Coronary artery (tissue), 2 donors: ENCODE measurements at places on chromosomes 2 and 18.

- DNase-seq = no peak
Measured at GRCh38 chr2:141728142-141728541, 402.7 kb downstream of the LRP1B start.

DNA sequence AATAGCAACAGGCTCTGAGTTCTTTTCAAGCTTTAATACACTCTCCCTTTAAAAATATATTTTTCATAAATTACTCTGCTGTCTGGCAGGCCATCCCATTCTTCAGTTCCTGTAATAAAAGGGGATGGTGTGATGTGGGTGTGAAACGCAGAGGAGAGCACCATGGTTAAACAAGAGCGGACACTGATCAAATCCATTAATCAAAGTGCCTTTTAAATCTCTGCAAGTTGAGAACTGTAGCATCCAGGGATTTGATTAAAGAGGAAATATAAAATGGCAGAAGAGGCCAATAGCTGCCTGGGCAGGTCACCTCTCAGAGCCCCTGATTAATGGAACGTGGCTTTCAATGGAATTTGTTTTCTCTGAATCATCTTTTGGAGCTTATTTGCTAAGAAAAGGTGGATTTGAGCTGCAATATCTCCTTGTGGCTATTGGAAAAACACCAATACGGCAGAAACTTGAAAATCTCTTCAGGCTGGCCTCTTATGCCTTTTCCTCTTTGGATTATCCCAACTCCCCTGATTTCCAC lies 96.9 kb downstream of the ACTR3 start:
- DNase-seq = no peak

- no peak for DNase-seq
Measured at GRCh38 chr2:190180313-190181122, 118.0 kb upstream of the MSTN start.

GRCh38 chr2:236308855-236309668 lies 44.9 kb upstream of the ASB18 start:
- DNase-seq = peak; percentile 40

GRCh38 chr18:37391698-37392548 lies 173.7 kb downstream of the CELF4 start:
- DNase-seq = no peak

- DNase-seq = no peak
Measured at GRCh38 chr2:109110170-109110569, 18.8 kb upstream of the SH3RF3 start.

DNA sequence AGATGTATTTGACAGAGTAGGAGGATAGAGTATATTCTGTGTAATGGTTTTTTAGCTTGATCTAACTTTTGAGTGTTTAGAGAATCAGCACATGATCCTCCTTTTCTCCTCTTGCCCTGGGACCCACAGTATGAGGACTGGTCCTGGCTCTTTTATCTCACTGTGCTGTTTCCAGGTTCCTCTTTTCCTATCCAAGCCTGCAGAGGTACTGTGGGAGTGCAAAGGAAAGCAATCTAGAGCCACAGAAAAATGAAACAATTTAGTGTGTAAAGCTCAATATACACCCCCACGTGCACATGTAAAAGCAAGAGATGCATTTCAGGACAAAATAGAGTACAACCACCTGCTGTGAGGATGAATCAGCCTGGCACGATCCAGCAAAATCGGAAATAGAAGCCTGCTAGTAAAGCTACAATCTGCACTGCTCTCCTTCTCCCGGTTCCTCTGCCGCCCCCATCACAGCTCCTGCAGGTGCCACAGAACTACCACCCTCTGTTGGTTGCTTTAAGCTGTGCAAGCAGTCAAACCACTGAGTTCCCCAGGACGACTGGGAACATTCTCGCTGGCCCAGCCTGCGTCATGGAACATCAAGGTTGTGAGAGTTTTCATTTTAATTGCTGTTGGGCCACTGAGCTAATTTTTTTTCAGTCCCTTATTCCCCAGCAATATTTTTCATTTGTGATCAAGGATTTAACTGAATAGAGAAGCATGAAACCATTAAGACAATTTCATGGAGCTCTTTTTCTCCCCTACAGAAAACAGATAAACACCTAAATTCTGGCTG lies 47.8 kb upstream of the MAPRE3 start:
- DNase-seq = no peak

GRCh38 chr2:216501854-216502253 lies 3.2 kb downstream of the RPL37A start:
- no peak for DNase-seq

DNA sequence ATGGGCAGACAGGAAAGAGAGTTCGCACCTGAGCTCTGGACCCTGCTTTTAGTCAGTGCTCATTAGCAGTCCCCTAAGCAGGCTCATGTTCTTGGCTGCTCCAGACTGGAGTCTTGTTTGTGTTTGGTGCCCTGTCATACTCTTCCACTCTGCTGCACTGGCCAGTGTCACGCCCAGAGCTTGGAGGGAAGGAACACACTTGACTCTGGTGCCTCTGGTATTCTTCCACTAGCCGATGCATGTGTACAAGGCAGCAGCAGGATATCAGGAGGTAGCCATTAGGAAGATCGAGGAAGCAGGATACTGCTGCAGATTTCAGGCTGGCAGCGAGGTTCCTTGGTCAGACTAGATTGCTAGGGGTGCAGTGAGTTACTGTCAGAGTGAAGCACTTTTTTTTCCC lies 81.4 kb upstream of the B3GNT2 start:
- DNase-seq = no peak

- DNase-seq = no peak
Measured at GRCh38 chr2:67255933-67256615, 141.1 kb upstream of the ETAA1 start.

DNA sequence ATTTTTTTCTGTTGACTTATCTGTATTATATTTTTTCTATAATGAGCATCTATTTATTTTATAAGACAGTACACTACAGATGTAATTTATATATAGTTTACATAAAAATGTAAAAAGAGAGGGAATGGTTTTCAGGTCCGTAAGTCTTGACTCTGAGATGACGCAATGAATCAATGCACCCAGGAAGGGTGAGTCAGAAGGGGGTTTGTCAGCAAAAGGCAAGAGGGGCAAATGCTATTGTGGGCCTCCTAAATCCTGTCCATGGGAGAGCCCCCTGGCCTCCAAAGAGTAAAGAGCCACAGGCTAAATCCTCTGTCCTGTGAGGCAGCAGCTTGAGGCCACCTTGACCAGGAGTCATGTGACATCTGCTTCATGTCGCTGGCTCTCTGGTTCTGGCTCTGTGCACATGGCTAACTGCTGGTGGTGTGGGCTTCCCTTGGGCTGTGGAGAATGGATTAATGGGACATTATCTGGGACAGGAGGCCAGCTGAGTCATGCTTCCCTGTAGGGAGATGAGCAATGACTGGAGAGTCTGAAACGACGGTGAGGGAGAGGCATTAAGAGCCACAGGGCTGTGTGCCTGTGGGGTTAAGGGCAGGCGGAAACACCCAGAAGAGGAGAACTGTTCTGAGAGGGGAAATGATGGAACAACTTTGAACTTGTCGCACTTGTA lies 22.8 kb upstream of the ASB18 start:
- DNase-seq = no peak

DNA sequence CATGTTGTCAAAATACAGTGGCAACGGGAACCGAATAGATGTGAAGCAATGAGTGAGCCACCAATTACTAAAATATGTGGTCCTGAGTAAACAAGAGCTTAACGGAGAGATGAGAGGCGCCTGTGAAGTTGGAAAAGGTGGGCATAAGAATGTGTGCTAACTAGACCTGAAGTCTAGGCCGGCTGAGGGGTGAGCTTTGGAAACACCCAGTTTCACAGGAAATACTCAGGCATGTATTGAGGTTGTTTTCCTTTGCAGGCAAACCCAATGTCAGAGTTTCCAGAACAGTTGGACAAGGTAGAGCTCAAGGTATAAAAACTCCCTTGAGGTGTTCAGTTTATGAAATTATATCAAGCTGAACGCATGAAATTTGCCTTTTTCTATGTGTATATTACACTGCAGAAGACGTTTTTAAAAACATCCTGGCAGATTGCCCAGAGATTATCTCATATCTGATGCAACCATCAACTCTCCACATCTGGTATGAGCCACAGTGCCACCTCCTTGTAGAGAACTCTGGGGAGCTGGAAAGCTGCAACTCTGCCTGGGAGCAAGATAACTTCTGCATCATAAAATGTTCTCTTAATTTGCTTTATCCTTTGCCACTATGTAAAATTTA lies 3.9 kb upstream of the WDSUB1 start:
- no peak for DNase-seq

GRCh38 chr18:54382733-54383252 lies 25.1 kb downstream of the C18orf54 start:
- no peak for DNase-seq
